PC-9 (cell line): ENCODE measurements at places on chromosomes 2 and 18.

DNA sequence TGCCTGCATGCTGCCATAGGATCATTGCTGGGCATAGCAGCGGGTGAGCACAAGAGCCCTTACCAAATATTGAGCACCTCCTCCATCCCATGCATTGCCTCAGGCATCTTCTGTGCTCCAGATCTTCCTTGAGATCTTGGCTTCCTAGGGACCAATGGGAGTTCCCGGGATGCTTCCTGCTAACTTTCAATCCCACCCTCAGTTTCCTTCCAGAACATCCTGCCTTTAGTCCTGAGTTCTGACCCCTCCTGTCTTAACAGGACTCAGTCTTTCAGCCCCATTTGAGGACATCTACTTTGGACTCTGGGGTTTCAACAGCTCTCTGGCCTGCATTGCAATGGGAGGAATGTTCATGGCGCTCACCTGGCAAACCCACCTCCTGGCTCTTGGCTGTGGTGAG is 15.3 kb downstream of the SLC14A1 start:
- no peaks in the 10 kb centered on the region for H3K4me1 ChIP-seq
- H3K27ac ChIP-seq, result no peak overlapping the region
- no peak overlapping the region for H3K4me3 ChIP-seq
- no peaks in the 10 kb centered on the region for H3K36me3 ChIP-seq
- DNase-seq, result no peak

DNA sequence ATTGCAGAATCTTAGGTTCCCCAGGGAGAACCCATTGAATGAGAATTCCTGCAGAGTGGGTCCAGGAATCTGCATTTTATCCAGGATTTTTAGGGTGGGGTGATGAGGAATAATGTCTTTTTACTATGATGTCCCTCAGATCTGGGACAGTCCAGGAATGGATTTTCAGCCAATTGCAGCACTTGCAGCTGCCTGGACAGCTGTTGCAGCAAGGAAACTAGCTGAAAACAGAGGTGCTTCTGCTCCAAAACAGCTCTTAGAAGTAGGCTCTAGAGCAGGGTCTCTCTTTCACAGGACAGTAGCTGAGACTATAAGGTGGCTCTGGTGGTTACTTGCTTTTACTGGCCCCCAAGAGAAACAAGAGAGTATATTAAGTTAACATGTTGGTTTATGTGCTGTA is 9.1 kb downstream of the GLI2 start:
- no peaks in the 10 kb centered on the region for H3K36me3 ChIP-seq
- no peak for DNase-seq
- peaks cover 90% of the 10 kb centered on the region for H3K27me3 ChIP-seq
- H3K4me1 ChIP-seq, result no peaks in the 10 kb centered on the region
- no peak overlapping the region for H3K27ac ChIP-seq

DNA sequence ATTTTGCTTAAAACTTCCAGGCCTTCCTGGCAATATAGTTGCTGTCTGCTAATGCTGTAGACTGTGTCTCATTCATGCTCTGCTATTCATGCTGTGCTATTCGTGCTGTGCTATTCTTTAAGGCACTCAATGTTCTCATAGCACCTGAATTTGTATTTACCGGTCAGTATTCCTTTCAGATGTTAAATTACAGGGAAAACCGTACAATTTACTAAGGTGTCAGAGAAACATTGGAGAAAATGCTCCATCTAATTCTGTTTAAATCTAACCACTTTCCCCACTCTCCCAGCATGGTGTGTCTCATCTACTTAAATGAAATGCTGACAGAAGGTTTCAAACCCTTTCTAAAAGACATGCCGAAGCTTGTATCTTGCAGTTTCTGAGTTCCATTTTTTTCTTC is 25.0 kb downstream of the FAM171B start:
- H3K36me3 ChIP-seq, result no peaks in the 10 kb centered on the region
- no peak for DNase-seq
- no peak overlapping the region for H3K27ac ChIP-seq
- no peaks in the 10 kb centered on the region for H3K4me1 ChIP-seq
- no peaks in the 10 kb centered on the region for H3K27me3 ChIP-seq

- DNase-seq, result no peak
- no peak overlapping the region for H3K27ac ChIP-seq
- no peak overlapping the region for H3K4me3 ChIP-seq
- H3K4me1 ChIP-seq, result no peaks in the 10 kb centered on the region
- no peaks in the 10 kb centered on the region for H3K27me3 ChIP-seq
These were observed 22.3 kb downstream of the ZCCHC2 start for GRCh38 chr18:62545098-62545497.

- no peaks in the 10 kb centered on the region for H3K36me3 ChIP-seq
- no peak overlapping the region for H3K27ac ChIP-seq
- DNase-seq, result no peak
- no peaks in the 10 kb centered on the region for H3K4me1 ChIP-seq
- no peak overlapping the region for H3K4me3 ChIP-seq
These were observed 26.5 kb upstream of the TWIST2 start for GRCh38 chr2:238821391-238821790.

DNA sequence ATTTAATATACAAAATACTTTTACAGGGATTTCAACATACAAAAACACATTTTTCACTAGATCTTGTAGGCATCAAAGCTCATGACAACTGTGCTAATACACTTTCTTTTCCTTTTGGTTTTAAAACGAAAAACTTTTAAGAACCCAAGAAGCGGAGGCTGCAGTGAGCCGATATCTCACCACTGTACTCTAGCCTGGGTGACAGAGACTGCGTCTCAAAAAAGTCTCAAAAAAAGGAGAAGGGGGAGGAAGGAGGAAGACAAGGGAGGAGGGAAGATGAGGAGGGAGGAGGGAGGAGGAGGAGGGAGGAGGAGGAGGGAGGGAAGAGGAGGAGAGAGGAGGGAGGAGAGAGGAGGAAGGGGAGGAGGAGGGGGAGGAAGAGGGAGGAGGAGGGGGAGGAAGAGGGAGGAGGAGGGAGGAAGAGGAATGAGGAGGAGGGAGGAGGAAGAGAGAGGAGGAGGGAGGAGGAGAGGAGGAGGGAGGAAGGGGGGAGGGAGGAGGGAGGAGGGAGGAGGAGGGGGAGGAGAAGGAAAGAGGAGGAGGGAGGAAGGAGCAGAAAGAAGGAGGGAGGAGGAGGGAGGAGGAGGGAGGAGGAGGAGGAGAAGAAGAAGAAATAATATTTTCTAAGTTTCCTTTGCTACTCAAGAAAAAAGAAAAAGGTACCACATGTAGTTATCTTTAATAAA is 13.8 kb downstream of the ROCK2 start:
- DNase-seq, result no peak
- H3K27me3 ChIP-seq, result no peaks in the 10 kb centered on the region
- H3K4me1 ChIP-seq, result peaks cover 14% of the 10 kb centered on the region
- no peaks in the 10 kb centered on the region for H3K36me3 ChIP-seq
- H3K27ac ChIP-seq, result no peak overlapping the region

DNA sequence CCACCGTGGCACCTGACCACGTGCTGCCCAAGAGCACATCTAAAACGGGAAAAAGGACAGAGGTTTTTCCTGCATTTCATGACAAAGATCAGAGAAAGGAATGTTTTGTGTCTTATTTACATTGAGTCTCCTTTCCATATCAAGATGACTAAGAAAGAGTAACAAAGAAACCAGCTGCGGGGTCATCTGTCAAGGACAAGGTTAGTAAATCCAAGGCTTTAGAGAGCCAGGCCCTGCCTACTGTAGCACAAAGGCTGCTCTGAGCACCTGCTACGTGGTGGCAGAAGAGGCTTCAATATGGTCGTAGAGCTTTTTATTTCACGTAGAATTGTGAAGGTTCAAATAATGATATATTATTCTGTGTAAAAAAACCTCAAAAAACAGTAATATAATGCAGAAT is 51.0 kb downstream of the PRELID3A start:
- no peaks in the 10 kb centered on the region for H3K27me3 ChIP-seq
- H3K36me3 ChIP-seq, result no peaks in the 10 kb centered on the region
- H3K27ac ChIP-seq, result no peak overlapping the region

GRCh38 chr2:25056098-25056821 is 14.4 kb downstream of the EFR3B start:
- H3K4me1 ChIP-seq, result no peaks in the 10 kb centered on the region
- H3K4me3 ChIP-seq, result no peak overlapping the region
- H3K27me3 ChIP-seq, result 0 out of 2 replicates have a peak, but pooled peaks cover 14% of the 10 kb centered on the region
- H3K27ac ChIP-seq, result no peak overlapping the region
- no peak for DNase-seq

- H3K4me1 ChIP-seq, result no peaks in the 10 kb centered on the region
- no peak for DNase-seq
- H3K27me3 ChIP-seq, result 0 out of 2 replicates have a peak, but pooled peaks cover 3% of the 10 kb centered on the region
These were observed 119.0 kb upstream of the ZBTB14 start for GRCh38 chr18:5414546-5414945.

GRCh38 chr2:157488877-157489276 is 45.0 kb upstream of the CYTIP start:
- no peak overlapping the region for H3K27ac ChIP-seq
- H3K27me3 ChIP-seq, result no peaks in the 10 kb centered on the region
- no peak overlapping the region for H3K4me3 ChIP-seq
- no peaks in the 10 kb centered on the region for H3K4me1 ChIP-seq
- no peak for DNase-seq

GRCh38 chr2:132383956-132384355 is 32.6 kb upstream of the GPR39 start:
- no peaks in the 10 kb centered on the region for H3K4me1 ChIP-seq
- no peak for DNase-seq
- H3K27ac ChIP-seq, result no peak overlapping the region
- no peaks in the 10 kb centered on the region for H3K36me3 ChIP-seq
- H3K27me3 ChIP-seq, result no peaks in the 10 kb centered on the region

- no peak overlapping the region for H3K4me3 ChIP-seq
- no peaks in the 10 kb centered on the region for H3K4me1 ChIP-seq
- no peak for DNase-seq
- H3K36me3 ChIP-seq, result no peaks in the 10 kb centered on the region
- H3K27ac ChIP-seq, result no peak overlapping the region
- H3K27me3 ChIP-seq, result no peaks in the 10 kb centered on the region
These were observed 95.5 kb upstream of the COL3A1 start for GRCh38 chr2:188878716-188879115.
